ENCODE measurements at places on chromosomes 7 and 10.

- no peak for DNase-seq
These were observed 992.2 kb downstream of the PCDH15 start for GRCh38 chr10:53808677-53809372.

- no peak for DNase-seq
These were observed 20.1 kb downstream of the SFR1 start for GRCh38 chr10:104142081-104142480.

DNA sequence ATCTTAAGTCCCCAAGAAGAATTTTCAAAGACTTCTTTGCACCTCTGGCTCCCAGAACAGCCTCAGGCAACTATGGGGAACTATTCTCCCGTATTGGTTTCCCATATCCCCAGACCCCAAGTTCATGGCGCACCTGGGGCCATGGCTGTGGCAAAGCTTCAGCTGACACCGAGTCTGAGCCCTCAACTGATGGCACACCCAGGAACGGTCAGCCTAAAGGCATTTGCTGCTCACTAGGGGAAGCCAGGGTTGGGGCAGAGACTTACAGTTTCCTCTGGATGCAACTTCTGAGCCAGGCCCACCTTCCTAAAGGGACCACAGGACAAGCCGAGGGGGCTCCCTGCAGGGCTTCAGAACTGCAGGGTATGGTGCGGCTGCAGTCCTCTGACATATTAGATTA lies 13.7 kb upstream of the CPA1 start:
- no peak for DNase-seq

GRCh38 chr7:148084138-148084537 lies 506.4 kb upstream of the C7orf33 start:
- peak; percentile 6 for DNase-seq

DNA sequence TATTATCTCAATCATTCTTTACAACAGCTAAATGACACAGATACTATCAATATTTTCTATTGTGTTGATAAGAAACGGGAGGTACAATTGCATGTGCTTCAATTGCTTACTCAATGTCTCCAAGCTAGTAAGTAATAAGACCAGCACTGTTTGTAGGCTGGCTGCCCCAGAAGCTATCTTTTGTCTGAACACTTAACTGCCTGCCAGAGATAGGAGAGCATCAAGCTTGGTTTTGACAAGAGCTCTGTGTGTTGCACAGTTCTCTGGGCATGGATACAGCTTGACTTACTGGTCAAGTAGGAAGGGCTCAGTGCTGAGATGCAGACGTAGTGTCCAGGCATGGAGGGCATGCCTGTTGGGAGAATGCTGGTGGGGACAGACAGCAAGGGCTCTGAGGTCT lies 26.3 kb upstream of the CAPZA2 start:
- no peak for DNase-seq

DNA sequence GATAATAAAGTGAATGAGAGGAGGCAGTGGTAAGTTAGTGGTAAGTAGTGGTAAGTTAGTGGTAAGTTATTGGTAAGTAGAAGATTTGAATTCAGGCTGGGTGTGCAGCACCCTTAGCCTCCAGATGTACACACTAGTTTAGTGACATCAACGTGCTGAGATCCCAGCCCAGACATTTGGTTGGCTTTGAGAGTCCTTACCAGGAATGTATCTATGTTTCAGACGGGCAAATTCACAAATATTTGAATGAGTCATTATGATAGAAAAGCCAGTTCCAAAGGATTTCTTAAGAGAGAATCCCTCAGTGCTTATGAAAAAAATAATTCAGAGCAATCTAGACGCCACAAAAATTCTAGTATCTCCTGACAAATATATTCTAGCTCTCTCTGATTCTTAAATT lies 70.0 kb downstream of the ARL4A start:
- DNase-seq: peak; percentile 42

DNA sequence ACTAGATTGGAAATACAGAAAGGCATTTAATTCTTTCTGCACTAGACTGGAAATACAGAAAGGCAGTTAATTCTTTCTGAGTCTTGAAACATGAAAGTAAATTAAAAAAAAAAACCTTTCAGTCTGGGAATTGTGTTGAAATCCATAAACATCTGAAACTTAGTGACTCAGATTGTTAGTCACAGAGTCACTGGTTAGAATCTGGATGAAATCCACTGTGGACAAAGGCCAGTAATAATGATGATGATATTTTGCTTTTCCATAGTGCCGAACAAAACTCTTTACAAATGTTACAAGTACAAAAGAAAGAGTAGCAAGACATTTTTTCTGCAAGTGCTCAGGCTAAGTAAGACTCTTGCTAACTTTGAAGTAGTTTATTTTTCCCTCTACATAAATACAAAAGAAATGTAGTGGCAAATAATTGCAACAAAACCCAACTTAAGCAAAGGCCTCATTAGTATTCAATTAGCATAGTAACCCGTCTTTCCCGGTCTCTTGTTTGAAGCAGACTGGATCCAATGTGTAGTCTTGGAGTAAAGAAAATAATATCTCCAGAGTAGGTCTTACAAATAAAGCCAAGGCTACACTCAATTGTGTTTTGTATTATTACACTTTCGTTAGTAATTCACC lies 5.8 kb upstream of the PRTFDC1 start:
- DNase-seq: peak; percentile 54

DNA sequence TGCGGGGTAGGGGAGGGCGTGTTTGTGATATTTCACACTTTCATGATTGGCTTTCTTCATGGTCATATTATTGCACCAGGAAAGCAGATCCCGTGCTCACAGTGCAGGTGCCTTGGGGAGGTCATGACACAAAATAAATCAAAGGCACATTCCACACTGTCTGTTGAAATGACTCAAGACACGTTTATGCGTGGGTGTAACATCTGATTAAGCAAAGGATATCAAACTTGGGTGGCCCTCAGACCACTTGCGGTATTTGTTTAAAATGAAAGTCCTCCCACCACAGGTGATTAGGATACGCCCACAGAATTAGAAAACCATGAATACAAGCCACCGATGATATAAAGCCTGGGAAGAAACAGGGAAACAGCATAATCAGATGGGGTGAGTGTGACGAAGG lies 51.1 kb downstream of the SVIL start:
- DNase-seq: no peak

GRCh38 chr10:85315657-85316056 lies 987.3 kb downstream of the CCSER2 start:
- no peak for DNase-seq

DNA sequence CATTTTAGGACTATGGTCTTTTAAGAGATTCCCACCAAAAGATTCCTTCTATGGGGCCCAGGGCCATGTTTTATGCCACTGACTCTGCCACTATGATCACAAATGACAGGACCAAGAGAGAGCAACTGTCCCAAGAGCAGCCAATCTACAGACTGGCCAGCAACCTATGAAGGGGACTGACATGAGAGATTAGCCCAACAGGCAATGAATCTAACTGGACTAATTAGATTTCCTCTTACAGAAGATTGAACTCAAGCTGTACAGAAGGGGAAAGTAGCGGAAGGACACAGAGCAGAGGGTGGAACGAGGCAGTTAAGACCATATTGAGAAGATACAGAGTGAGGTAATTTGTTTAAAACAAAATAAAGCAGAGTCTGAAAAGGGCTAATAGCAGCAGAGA lies 25.8 kb downstream of the ZNF800 start:
- DNase-seq: no peak

DNA sequence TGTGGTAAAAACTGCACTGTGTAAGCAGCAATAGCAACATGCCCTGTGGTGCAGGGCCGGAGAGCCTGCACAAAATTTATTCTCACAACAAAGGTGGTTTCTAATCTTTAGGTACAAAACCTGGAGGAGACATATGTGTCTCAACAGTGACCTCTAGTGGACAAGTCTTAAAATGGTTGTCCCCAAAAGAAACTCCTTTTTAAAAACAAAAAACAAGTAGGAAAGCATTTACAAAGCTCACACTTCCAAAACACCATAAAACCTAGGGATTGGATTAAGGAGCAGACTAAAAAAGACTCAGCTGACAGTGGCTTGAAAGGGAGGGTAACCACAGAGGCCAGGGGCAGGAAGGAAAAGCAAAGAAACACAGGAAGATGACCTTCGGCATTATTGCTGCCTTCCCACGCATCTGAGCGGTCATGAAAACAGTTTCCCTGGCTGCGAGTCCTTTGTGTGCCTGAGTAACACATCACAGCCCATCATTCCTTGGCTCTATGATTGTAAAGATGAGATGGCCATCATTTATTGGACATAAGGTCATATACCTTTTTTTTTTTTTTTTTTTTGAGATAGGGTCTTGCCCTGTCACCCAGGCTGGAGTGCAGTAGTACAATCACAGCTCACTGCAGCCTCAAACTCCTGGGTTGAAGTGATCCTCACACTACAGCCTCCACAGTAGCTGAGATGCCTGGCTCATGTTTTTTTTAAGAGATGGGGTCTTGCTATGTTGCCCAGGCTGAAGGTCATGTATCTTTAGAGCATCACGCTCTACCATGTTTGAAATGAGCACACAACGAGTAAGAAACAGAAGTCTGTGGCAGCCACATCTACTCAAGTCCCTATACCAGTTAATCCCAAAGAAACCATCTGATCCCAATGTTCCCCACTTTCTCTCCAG lies 39.5 kb downstream of the RSU1 start:
- peak; percentile 37 for DNase-seq

GRCh38 chr10:43137717-43138020 lies 576 bp upstream of the CSGALNACT2 start:
- DNase-seq: peak; percentile 53

- no peak for DNase-seq
These were observed 181.7 kb downstream of the LRMDA start for GRCh38 chr10:75612904-75613684.

GRCh38 chr10:21989453-21990154 lies 13.9 kb downstream of the DNAJC1 start:
- peak; percentile 28 for DNase-seq

GRCh38 chr10:130927157-130927556 lies 384.4 kb downstream of the TCERG1L start:
- no peak for DNase-seq

GRCh38 chr7:286266-286665 lies 3.7 kb upstream of the FOXL3 start:
- no peak for DNase-seq

GRCh38 chr10:78579576-78579975 lies 489.2 kb upstream of the ZMIZ1 start:
- DNase-seq: no peak

DNA sequence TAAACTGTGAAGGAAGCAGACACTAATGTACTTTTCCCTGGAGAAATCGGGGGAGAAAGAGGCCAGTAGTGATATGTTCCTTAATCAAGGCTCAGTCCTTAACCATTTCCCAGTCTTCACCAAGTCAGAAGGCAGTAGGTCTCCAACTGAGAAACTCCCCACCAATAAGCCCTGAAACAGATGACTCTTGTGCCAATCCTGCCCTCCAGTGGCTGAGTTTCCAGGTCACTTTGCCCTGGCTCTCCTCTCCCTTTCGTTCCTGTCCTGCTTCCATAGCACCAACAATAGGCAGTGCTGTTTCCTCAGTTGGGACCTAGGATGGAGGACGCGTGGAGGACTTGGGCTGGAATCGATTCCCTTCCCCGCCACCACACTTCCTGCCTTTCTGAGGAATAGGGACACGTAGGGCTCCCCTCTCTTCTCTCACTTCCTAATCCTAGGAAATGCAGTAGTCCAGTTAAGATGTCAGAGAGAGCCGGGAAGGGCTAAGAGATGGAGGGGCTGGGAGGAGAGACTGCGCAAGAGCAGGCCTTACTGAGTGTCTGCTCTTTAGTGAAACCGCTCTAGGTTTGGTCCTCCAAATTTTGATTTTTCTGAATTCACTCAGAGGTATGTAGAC lies 23.4 kb downstream of the ATOH7 start:
- peak; percentile 73 for DNase-seq

GRCh38 chr7:37352251-37352880 lies 96.3 kb downstream of the ELMO1 start:
- no peak for DNase-seq

All from HTR-8/SVneo (cell line).